Mesothelial cell of epicardium (in vitro differentiated cells): ENCODE measurements at places on chromosomes 16 and 17.

DNA sequence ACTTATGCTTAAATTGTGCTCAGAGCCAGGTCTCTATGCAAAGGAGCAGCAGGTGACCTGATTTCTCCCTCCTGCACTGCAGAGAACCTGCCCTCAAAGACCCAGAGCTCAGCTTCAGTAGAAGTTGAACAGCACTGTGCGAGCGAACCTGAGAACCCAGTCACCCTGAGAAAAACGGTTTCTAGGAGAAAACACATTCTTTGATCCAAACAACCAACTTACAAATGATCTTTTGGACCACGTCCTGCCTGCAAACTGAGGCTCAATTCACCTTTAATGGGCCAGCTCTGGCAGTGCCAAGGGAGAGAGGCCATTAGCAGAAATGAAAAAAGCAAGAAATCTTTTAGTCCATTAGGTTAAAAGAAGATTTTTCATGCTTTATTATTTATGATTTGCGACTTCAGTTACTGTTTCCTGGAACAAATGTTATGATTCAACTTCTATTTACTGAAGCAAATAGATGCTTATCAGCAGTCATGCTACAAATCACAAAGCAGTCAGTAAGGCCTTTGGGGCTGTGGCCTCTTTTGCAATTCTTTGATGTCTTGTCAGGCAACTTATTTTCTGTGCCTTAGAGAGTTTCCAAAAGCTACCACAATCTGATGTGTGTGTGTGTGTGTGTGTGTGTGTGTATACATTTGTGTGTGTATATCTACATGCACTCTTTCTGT lies 65.7 kb upstream of the LRRC37A3 start:
- no peak for DNase-seq
- no peak overlapping the region for H3K4me3 ChIP-seq
- H3K4me1 ChIP-seq: peaks cover 31% of the 10 kb centered on the region
- peak overlapping the region; percentile 95 for H3K27ac ChIP-seq
- no peaks in the 10 kb centered on the region for H3K36me3 ChIP-seq

GRCh38 chr16:17467923-17468540 lies 2.7 kb downstream of the XYLT1 start:
- peak overlapping the region; percentile 49 for H3K4me3 ChIP-seq
- no peak for DNase-seq
- peaks cover 19% of the 10 kb centered on the region for H3K27me3 ChIP-seq
- no peak overlapping the region for H3K27ac ChIP-seq
- peaks cover 46% of the 10 kb centered on the region for H3K4me1 ChIP-seq

GRCh38 chr17:55263569-55264277 lies 1.0 kb upstream of the HLF start:
- peaks cover 90% of the 10 kb centered on the region for H3K27me3 ChIP-seq
- H3K4me3 ChIP-seq: peak overlapping the region; percentile 59
- no peaks in the 10 kb centered on the region for H3K36me3 ChIP-seq
- H3K4me1 ChIP-seq: peaks cover 18% of the 10 kb centered on the region
- H3K27ac ChIP-seq: no peak overlapping the region

- H3K27me3 ChIP-seq: no peaks in the 10 kb centered on the region
- no peak overlapping the region for H3K4me3 ChIP-seq
- peaks cover 30% of the 10 kb centered on the region for H3K4me1 ChIP-seq
- H3K27ac ChIP-seq: peak overlapping the region; percentile 16
- H3K36me3 ChIP-seq: peaks cover 11% of the 10 kb centered on the region
Measured at GRCh38 chr17:19000531-19001325, 3.8 kb downstream of the FAM83G start.

- no peaks in the 10 kb centered on the region for H3K36me3 ChIP-seq
- DNase-seq: no peak
- H3K27me3 ChIP-seq: peaks cover 45% of the 10 kb centered on the region
- no peak overlapping the region for H3K27ac ChIP-seq
Measured at GRCh38 chr16:86087011-86087895, 188.3 kb downstream of the IRF8 start.

DNA sequence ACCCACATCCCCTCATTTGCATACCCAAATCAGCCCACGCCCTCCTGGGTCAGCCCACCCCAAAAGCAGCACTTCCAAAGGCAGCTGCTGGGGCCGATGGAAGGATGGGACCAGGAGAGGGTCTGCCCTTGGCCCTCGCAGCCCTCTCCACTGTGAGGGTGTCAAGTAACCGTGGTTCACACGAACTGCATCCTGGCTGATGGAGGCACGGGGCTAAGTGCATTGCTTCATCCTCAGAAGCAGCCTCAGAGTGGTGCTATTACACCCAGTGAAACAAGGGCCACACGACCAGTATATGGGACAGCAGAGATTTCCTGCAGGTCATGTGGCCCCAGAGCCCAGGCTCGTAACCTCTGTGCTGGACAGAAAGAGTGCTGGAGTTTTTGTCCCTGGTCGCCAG lies 13.2 kb upstream of the ATP2A3 start:
- peaks cover 6% of the 10 kb centered on the region for H3K36me3 ChIP-seq
- DNase-seq: no peak
- H3K27ac ChIP-seq: no peak overlapping the region
- H3K4me3 ChIP-seq: no peak overlapping the region

GRCh38 chr16:79728048-79728922 lies 127.7 kb upstream of the MAF start:
- peaks cover 25% of the 10 kb centered on the region for H3K27me3 ChIP-seq
- H3K36me3 ChIP-seq: no peaks in the 10 kb centered on the region
- H3K27ac ChIP-seq: no peak overlapping the region
- H3K4me3 ChIP-seq: no peak overlapping the region
- DNase-seq: no peak
- peaks cover 3% of the 10 kb centered on the region for H3K4me1 ChIP-seq

GRCh38 chr16:1225051-1225451 lies at the start of gene TPSG1:
TPSG1 (minus strand) TSS chr16:1225268; CDS start chr16:1225252, 16 bp downstream.
- H3K27me3 ChIP-seq: peaks cover 1% of the 10 kb centered on the region
- H3K4me1 ChIP-seq: no peaks in the 10 kb centered on the region
- no peak within 1 kb of the TSS for H3K4me3 ChIP-seq

DNA sequence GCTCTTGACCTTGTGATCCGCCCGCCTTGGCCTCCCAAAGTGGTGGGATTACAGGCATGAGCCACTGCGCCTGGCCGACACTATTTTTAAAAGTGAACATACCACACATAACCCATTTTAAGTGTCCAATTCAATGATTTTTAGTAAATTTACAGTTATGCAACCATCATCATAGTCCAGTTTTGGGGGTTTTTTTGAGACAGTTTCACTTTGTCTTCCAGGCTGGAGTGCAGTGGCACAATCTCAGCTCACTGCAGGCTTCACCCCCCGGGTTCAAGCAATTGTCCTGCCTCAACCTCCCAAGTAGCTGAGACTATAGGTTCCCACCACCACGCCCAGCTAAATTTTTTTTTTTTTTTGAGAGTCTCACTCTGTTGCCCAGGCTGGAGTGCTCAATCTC lies 3.1 kb upstream of the EPOP start:
- no peaks in the 10 kb centered on the region for H3K36me3 ChIP-seq
- no peak for DNase-seq
- no peak overlapping the region for H3K27ac ChIP-seq
- peaks cover 3% of the 10 kb centered on the region for H3K4me1 ChIP-seq

DNA sequence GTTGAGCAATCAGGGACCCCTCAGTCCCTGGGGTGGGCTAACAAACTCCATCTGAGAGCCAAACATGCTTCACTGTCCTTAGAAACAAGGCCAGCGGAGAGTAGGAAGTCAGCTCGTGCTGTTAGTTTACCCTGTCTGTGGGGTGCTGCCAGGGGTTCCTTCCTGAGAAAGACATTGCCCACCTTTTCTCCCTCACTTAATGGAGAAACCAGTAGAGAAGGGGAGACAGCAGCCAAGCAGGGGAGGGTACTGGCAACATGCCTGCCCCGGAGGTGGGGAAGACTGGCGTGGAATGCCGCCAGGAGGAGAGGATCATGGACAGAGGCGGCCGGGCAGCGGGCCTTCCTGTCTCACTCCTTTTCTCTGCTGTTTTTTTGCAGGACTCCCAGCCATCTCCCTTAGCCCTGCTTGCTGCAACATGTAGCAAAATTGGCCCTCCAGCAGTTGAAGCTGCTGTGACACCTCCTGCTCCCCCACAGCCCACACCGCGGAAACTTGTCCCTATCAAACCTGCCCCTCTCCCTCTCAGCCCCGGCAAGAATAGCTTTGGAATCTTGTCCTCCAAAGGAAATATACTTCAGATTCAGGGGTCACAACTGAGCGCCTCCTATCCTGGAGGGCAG lies 19.9 kb downstream of the SP2 start:
- no peak for DNase-seq
- no peak overlapping the region for H3K4me3 ChIP-seq
- H3K4me1 ChIP-seq: peaks cover 5% of the 10 kb centered on the region
- H3K27ac ChIP-seq: peak overlapping the region; percentile 66
- H3K27me3 ChIP-seq: no peaks in the 10 kb centered on the region
- H3K36me3 ChIP-seq: peaks cover 8% of the 10 kb centered on the region

DNA sequence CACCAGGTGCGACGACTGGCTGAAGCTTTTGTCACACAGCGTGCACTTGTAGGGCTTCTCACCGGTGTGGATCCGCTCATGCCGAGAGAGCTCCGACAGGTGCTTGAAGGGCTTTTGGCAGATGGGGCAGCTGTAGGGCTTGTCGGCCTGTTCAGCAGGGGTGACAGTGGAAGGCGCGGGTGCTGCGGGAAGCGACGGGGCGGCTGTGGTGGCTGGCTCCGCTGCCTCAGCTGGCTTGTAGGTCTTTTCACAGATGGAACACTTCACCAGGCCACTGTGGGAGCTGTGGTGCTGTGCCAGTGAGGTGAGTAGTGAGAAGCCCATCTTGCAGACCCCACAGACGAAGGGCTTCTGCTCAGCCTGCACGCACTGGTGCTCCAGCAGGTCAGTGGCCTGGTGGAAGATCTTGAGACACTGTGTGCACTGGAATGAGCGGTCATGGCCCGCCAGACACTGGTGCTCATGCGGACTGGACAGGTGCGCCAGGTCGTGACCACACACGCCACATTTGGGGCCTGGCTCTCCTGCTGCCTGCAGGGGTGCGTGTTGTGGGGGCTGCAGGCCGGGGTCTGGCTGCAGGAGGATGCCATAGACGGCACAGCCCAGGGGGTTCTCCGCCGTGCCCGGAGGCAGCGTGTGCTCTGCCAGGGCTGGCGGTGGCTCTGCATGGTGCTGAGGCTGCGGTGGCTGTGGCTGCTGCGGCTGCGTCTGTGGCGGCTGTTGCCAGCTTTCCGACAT lies 2.8 kb downstream of the ZNF319 start:
- peaks cover 9% of the 10 kb centered on the region for H3K36me3 ChIP-seq
- DNase-seq: no peak
- H3K4me1 ChIP-seq: peaks cover 29% of the 10 kb centered on the region
- H3K27ac ChIP-seq: no peak overlapping the region

- no peaks in the 10 kb centered on the region for H3K27me3 ChIP-seq
- DNase-seq: no peak
- peaks cover 19% of the 10 kb centered on the region for H3K36me3 ChIP-seq
- peak overlapping the region; percentile 67 for H3K27ac ChIP-seq
- H3K4me1 ChIP-seq: peaks cover 11% of the 10 kb centered on the region
Measured at GRCh38 chr16:81513204-81514040, 68.8 kb downstream of the CMIP start.

GRCh38 chr17:49012769-49013255 lies 15.6 kb downstream of the IGF2BP1 start:
- H3K27me3 ChIP-seq: no peaks in the 10 kb centered on the region
- peaks cover 7% of the 10 kb centered on the region for H3K36me3 ChIP-seq
- peak overlapping the region; percentile 71 for H3K4me3 ChIP-seq
- DNase-seq: no peak
- H3K4me1 ChIP-seq: peaks cover 57% of the 10 kb centered on the region
- peak overlapping the region; percentile 93 for H3K27ac ChIP-seq

DNA sequence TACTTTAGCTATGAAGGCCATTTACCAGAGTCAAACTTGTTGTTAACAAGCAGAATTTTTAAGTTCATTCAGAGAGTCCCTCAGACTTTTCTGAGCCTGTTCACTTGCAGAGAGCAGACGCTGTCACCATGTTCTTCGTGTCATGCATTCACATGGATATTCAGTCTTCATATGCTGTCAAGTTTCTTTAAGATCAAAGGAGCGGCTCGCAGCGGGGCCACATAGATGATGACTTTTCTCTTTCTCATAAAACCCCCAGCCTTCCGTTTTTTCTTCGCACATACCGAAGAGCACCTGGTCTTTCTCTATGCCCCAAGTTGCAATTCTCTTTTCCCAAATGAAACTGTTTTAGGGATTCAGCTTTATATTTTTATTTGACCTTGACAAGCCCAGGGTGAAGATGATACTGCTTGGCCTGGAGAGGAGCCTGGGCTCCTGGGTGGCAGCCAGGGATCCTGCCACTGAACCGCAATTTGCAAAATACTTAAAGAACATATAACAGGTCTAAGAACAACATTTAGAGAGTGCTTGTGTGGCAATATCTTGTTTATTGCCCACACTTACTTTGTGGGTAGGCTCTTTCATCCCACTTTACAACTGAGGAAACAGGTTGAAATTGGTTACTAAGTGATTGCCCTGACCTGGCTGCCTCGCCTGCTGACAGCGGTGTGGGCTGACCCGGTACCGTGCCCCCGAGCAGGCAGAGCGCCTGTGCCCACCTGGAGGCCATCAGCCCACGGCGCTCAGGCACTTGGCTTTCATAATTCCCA lies 22.9 kb downstream of the SEC14L1 start:
- no peaks in the 10 kb centered on the region for H3K27me3 ChIP-seq
- peak overlapping the region; percentile 32 for H3K27ac ChIP-seq
- peaks cover 17% of the 10 kb centered on the region for H3K36me3 ChIP-seq
